Progenitor cell of endocrine pancreas (in vitro differentiated cells): ENCODE measurements at places on chromosomes 12 and 14. TPM values are rescaled to one million over a fixed set of nuclear protein-coding genes. Genes with fewer than 3 reads are reported as not detected.
A peak's percentile ranks its signal among the peaks of the same experiment; 100 is the strongest.

TBX5 gene
- total RNA-seq = not detected in 2 replicates

AICDA gene
- total RNA-seq = not detected in 2 replicates

TMEM132C gene
- total RNA-seq = 0.29 and 0.31 TPM in 2 replicates

KCNC2 gene
- total RNA-seq = not detected in 2 replicates

ASB2 gene
- total RNA-seq = not detected in 2 replicates

PRB3 gene
- 0.55 and 0.84 TPM in 2 replicates for total RNA-seq

TSPAN9 gene
- 30.4 and 30.9 TPM in 2 replicates for total RNA-seq

DNA sequence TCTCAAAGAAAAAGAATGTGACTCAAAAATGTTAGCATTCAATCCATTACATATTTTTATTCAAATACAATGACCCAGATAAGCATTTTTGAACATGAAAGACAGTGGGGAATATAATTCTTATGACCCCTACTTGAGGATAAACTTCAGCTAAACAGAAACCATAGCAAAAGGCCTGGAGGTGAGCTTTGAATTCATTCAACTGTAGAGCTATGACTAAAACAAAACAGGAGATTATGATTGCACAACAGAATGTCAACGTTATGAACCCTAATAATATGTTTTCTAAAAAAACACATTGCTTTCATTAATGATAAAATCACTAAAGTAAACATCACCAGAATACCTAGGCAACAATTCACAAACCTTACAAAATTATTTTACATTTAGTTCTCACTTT is 27.8 kb downstream of the EFCAB11 start:
- DNase-seq = no peak

DNA sequence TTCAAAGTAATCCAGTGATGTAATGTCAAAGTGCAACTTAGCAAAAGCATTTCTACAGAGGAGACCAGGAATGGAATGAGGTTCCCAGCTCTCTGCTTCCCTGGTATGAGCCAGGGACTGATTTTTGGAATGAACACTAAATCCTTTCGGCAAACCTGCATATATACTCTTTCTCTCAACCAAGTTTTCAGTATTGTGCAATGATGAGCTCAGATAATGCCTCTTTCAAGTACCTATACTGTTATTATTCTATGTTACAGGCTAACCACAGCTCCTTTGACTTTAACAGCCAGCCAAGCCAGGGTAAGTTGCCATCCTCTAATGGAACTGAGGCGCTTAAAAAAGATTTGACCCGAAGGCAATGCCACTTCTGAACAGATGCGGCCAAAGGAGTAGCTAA is 104.9 kb upstream of the FSCB start:
- no peak for DNase-seq

DNA sequence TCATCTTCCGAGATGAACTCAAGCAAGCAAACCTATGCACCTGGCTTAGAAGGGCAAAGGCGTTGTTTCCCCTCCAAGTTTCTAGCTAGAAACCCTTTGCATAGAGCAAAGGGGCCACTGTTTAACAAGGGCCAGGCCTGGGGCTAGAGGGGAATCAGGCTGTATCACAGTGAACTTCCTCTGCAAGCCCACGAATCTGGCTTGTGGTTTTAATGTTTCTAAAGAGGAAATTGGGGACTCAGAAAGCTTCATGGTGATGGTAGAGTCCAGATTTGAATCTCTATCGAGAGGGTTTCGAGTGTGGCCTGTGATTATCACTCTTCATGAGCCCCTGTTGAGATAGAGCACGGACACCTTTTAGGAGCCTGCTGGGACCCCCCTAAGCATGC is 189.9 kb downstream of the VRK1 start:
- DNase-seq = no peak

DNA sequence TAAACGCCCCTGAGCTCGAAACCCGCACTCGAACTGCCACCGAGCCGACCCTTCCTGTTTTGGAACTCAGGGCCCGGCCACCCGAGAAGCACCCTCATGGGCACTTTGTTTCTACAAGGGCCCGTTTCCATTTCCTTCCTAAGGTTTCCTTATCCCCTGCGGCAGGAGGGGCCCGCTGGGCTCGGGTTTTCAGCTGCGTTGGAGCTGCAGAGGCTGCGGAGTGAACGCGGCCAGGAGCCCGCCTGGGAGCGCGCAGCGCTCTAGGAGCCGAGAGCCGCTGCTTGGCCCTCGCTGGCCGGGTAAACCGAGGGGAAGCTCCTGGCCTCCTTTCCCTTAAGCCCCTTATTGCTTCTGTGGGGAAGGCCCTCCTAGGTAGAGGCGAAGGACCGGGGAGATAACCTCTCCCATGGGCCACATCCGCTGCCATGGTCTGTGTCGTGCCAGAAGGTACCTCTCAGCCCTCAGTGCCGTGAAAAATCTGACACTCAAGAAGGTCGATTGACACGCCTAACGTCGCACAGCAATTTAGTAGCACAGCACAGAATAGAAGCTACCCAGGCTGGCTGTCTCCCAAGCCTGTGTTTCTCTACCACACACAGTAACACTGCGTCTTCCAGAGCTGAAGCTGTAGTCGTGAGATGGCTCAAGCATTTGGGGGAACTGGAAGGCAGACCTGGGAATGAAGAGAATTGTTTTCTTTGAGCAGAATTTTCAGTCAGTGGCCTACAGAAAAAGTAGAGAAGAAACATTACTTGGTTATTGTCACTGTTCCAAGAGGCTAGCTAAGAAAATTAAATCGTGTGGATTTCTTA is 12.9 kb upstream of the CALM1 start:
- peak; percentile 45 for DNase-seq

DNA sequence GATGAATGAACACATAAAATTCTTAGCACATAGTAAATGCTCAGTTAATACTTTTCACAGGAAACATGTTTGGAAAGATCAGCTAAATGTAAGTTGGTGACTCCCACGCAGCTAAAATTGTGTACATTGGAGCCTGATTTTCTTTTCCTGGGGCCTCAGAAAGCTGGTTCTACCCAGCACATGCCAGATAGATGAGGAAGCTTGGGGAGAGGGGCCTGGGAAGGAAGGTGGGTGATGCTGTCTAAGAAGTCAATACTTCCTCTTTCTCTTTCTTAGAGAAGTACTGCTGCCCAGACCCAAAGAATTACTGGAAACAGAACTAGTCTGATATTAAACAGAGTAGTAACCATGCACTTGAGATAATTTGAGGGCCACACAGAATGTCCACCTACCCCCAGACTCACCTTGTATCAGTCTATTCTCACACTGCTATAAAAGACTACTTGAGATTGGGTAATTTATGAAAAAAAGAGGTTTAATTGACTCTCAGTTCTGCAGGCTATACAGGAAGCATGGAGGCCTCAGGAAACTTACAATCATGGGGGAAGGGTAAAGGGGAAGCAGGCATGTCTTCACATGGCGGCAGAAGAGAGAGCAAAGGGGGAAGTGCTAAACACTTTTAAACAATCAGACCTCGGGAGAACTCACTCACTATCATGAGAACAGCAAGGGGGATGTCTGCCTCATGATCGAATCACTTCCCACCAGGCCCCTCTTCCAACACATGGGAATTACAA is 123.3 kb upstream of the MED13L start:
- DNase-seq = no peak

GRCh38 chr12:12442548-12443071 is 85.7 kb downstream of the BORCS5 start:
- no peak for DNase-seq

DNA sequence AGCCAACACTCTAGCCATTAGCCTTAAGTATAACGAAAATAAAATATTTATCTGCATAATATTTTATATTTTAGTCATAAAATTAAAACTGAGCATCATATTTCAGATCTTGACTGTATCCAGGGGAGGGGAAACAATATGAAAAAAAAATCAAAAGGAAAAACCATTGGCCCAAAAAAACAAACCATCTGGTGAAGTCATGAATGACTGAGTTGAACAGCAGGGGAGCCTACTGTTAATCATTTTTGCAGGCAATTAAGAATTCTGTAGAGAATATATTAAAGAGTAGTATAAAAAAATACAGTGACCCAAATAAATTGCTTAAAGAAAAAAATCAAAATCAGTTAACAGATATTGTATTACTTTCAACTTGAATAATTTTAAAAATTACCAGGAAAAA is 224.8 kb downstream of the C12orf50 start:
- no peak for DNase-seq

GRCh38 chr12:77924703-77925102 is 94.0 kb downstream of the NAV3 start:
- DNase-seq = no peak

DNA sequence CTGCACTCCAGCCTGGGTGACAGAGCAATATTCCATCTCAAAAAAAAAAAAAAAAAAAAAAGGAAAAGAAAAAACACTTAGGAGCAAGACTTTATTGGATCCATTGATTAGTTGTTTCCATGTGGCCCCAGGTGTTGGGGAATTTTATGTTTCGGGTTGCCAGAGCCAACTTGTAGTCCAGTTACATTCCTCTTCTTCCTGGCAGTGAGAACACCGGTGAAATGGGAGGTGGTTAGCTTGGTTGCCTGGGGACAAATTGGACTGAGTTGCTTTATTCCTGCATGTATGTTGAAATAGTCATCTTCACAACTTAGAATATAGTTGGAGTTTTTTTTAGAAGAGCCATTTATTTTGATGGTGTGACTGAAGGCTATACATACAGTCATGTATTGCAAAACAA is 12.6 kb downstream of the RCOR1 start:
- no peak for DNase-seq

DNA sequence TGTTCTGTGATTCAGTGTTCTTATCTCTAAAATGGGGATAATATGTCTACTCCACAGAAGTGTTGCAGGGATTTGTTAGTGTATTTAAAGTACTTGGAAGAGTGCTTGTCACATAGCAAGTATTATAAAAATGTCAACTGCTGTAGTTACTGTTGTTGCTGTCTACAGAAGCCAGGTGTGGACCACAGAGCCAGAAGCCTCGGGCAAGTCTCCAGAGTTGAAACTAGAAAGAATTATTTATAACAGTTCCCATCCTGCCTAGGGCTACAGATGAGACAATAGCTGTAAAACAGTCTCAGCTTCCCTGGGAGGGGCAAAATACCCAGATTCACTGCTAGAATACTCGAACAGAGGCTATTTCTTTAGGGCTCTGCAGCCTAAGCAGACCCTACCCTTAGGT is 55.4 kb upstream of the FUT8 start:
- no peak for DNase-seq

DNA sequence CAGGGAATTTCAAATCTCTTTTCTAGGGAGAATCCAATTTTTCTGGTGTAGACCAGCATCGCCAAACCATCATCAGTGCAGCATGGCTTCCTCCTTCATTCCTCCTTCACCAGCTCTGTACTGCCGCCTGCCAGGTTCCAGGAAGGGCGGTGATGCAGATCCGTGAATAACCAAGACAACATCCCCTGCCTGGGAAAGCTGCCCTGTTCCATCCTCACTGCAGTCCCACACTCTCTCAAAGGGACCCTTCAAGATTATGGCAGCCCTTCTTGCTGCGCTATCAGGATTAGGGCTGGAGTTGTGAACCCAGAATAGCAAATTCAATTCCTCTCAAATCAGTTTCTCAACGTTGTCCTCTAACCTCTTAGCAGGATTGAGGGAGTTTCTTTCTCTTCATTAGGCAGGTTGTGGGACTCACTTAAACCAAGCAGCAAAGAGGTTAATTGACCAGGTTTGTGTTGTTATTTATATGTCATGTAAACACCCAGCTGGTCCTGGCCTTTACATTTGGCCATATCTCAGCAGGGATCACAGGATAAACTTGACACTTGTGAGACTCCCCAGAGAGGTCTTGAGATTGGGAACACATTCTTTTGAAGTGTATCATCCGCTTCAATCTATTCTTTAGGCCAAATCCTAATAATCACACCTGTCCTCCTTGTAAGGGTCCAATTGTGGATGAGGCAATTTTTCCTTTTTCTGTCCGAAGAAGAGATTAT is 26.2 kb downstream of the TMEM30B start:
- no peak for DNase-seq

DNA sequence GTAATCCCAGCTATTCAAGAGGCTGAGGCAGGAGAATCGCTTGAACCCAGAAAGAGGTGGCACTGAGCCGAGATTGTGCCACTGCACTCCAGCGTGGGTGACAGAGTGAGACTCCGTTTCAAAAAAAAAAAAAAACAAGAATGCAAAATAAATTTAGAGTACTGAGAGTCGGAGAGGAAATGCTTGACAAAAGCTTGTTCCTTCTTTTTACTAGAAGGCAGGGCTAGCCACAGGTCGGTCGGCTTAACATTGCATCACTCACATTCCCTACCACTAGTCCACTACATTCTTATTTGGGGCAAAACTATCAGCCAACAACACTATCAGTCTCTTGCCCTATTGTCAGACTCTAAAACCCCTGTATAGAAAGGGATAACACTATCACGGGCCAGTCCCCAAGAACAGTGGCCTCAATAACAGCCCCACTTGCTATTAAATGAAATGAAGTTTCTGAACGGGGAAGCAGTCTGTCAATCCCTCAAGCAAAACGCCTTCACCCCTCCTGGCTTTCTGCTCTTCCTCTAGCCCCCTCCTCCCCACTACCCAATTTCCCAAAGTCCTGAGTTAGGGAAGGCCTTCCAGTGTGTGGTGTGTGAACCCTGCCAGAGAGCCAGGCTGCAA is 1.0 kb downstream of the RNF41 start:
- no peak for DNase-seq

GRCh38 chr14:102539544-102540314 is 30.2 kb upstream of the ANKRD9 start:
- DNase-seq = no peak

DNA sequence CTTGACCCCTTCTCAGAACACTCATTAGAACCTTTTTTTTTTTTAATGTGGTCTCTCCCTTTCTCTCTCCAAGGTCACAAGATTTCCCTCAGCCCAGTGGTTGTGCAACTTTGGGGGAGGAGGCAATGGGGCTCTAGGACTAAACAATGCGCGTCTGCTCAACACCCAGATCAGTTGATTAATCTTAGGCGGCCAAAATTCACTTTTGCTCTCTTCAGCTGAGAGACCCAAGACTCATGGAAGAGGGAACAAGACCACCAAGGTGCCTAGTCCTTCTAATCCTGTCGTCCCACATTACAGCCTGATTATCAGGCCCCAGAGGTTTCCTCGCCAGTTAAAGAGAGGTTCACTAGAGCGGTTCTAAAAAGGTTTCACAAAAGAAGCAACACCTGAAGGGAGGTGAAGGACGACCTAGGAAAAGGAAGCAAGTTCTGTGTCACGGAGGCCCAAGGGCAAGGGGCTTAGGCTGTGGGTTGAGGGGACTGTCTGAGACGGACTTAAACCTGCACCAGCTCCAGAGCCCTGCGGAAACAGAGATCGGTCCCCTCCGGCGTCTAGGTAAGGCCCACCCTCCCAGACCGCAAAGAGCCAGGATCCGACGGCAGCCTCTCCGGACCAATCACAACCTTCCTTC is 824 bp upstream of the TARBP2 start:
- no peak for DNase-seq

- DNase-seq = no peak
These were observed 23.5 kb upstream of the BHLHE41 start for GRCh38 chr12:26148291-26148690.
